Stimulated activated CD8-positive, alpha-beta memory T cell treated with anti-CD3 and anti-CD28 coated beads, Interleukin-4, amount 100 ng/mL, for 1 hour (primary cell): ENCODE measurements at places on chromosomes 5 and 9.

- DNase-seq, result no peak
Observed at GRCh38 chr5:125050926-125051325, 304.5 kb upstream of the ZNF608 start.

DNA sequence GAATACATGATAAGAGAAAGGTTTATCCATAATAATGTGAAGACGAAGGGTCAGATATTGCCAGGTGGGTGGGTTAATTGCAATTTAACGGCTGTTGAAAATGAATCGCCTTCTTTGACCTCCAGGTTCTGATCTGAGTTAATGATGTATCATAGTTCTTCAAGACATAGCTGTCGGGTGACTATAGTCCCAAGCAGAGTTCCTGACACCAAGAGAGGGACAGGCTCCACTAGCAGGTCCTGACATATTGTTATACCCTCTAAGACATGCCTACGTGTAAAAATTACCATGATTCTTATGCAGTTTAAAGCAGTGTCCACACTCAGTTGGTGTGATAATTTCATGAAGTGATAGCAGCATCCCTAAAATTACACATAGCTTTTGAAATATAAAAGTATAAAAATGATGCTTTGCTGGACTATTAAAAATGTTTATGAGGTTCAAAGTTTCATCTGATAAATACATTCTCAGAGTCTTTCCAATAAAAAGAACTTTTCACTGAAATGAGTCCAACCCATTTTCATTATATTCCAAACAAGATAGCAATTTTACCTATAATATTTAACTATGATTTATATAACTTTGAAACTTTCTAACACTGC lies 53.0 kb downstream of the NTRK2 start:
- no peak for DNase-seq

DNA sequence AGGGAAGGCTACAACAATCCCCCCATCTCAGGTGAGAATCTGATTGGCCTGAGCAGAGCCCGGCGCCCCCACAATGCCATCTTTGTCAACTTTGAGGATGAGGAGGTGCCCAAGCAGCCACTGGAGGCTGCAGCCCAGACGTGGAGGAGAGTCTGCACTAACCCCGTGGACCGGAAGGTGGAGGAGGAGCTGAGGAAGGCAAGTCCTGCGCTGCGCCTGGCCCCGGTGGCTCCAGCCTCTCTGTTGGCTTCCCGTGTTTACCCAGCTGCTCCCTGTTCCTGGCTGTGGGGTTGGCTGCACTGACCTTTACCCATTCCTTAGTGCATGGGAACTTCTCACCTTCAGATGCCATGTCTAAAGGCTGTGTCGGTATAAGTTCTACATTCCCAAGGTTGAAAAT lies 11.0 kb upstream of the CEL start:
- DNase-seq, result no peak

DNA sequence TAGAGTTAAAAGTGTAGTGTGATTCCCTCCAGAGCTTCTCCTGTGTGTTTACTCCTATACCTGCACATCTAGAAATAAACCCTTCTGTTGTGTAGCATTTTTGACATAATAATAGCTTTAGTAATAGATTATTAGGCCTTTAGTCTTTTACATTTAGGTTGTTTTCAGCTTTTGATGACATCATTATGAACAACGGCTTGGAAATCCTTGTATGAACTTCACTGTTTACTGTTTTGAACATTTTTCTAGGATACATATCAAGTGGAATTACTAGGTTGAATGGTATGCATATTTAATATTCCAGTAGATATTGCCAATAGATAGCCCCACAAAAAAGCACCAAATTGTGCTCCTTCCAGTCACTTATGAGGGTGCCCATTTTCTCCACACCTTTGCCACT lies 174.0 kb downstream of the ARHGAP26 start:
- no peak for DNase-seq

GRCh38 chr5:138082033-138082432 lies 1.8 kb upstream of the WNT8A start:
- DNase-seq, result no peak

DNA sequence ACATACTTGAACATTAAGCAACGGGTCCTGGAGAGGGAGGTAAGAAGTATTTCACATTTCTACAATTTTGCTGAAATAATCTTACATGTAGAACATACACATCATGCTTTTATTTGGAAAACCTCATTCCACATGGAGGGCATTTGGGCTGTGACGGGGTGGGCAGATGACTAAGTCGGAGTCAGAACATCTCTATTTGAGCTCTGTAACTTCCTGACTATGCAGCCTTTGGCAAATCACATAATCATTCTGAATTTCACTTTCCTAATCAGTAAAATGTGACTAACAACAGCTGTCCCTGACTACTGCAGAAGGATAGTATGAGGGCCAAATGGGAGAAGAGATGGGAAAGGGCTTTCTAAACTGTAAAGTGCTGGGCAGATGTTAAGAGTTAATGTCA lies 17.1 kb upstream of the IL6ST start:
- no peak for DNase-seq

- DNase-seq, result no peak
Observed at GRCh38 chr9:136526625-136527066, 19.2 kb downstream of the NOTCH1 start.

GRCh38 chr5:177370488-177371119 lies 12.9 kb downstream of the RGS14 start:
- no peak for DNase-seq

GRCh38 chr5:127846884-127847283 lies 143.7 kb downstream of the CCDC192 start:
- DNase-seq, result no peak

DNA sequence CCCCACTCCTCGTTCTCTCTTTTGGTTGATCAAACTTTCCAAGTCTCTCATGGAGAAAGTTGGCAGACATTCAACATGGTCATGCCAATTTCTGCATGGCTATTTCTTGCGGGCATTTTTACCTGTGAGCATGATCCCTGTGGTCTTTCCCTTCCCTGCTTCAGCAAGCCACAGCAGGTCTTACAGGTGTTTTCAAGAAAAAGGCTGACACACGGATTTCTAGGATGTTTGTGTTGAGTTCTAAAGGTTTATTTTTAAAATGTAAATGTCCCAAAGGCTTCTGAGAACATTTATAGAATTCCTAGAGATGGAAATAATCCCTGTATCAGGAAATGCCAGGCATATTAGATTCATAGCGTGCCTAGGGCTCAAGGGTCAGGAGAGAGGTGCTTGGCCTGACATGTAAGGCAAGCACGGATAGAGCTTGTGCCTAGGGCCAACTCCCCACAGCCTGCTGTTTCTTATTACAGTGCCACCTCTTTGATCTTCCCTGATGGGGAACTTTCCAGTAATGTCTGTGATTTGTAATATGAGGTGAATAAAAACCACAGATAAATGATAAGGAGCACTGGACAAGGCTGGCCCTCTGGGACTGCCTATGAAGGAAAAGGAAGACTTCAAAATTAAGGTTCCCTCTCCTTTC lies 79.8 kb downstream of the MUSK start:
- DNase-seq, result no peak

GRCh38 chr9:16345902-16346301 lies 524.6 kb downstream of the BNC2 start:
- DNase-seq, result no peak
